BJ (cell line): ENCODE measurements at places on chromosomes 1 and 21. TPM values are rescaled to one million over a fixed set of nuclear protein-coding genes. Genes with fewer than 3 reads are reported as not detected.
A peak's percentile ranks its signal among the peaks of the same experiment; 100 is the strongest.

DNA sequence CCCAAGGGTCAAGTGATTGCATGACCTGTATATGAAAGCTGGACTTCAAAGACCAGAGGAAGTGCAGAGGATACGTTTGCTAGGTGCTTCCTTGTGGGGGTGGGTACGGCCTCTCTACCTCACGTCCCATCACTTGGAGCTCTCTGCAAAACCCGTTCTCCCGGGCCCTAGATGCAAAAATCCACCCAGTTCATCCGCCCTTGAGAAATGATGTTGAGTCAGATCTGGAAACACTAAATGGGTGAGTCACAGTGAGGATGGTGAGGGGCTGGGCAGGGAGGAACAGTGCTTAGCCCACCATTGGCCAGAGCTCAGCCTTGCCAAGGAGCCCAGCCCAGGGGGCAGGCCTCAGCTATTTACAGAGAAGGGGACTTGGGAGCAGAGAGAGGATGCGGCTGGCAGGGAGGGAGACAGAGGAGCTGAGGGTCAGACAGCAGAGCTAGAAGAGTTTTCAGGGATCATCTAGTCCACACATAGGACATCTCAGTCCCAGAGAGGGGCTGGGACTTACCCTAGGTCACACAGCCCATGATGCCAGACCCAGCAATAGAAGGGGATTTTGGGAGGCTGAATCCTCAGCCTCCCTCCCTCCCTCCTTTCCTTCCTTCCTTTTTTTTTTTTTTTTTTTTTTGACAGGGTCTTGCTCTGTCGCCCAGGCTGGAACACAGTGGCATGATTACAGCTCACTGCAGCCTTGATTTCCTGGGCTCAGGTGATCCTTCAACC, 14.6 kb downstream of the ARHGEF10L start:
- no peak for DNase-seq

DNA sequence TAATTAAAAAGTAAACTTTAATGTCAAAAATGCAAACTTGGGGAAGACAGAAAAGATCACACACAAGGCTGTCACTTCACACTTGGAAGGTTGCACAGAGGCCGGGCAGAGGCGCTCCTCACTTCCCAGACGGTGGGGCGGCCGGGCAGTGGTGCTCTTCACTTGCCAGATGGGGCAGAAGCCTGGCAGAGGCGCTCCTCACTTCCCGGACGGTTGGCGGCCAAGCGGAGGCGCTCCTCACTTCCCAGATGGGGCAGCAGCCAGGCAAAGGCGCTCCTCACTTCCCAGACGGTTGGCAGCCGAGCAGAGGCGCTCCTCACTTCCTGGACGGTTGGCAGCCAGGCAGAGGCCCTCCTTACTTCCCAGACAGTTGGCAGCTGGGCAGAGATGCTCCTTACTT, 25.8 kb upstream of the IL6R start:
- DNase-seq = no peak

DNA sequence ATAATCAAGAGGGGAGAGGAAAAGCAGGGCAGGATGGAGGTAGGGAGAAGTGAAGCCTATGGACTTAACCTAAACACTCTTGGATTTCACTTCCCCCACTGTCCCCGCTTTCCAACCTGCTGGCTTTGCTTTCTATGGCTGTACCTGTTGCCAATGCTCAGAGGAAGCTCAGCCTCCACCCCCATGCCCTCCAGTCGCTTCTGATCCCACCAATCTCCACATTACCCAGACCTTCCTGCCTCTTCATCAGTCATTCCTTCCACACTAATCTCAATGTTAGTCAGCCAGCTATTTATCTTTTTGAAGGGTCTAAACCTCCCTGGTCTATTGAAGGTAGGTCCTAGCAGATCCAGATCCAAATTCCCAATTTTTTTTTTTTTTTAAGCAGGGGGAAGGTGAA, 24.1 kb downstream of the ERI3 start:
- DNase-seq = no peak

- no peak for DNase-seq
Observed at GRCh38 chr1:103513711-103514110, 11.8 kb upstream of the RNPC3 start.

- DNase-seq = peak; percentile 16
Observed at GRCh38 chr1:70840260-70840953, 207.2 kb downstream of the PTGER3 start.

The JAM2 gene
- polyA plus RNA-seq = 0.21 and 0.58 TPM in 2 replicates

The ESPN gene
- not detected in 2 replicates for polyA plus RNA-seq

The SLC6A17 gene
- 0.85 and 1.6 TPM in 2 replicates for polyA plus RNA-seq
